ENCODE measurements at places on chromosomes 2 and 18. TPM values are rescaled to one million over a fixed set of nuclear protein-coding genes. Genes with fewer than 3 reads are reported as not detected.

Gene SOX11
- under 0.01 TPM for total RNA-seq

Gene SCYGR2
- total RNA-seq: not detected

Gene VWC2L
- not detected for total RNA-seq

Gene SFTPB
- not detected for total RNA-seq

DNA sequence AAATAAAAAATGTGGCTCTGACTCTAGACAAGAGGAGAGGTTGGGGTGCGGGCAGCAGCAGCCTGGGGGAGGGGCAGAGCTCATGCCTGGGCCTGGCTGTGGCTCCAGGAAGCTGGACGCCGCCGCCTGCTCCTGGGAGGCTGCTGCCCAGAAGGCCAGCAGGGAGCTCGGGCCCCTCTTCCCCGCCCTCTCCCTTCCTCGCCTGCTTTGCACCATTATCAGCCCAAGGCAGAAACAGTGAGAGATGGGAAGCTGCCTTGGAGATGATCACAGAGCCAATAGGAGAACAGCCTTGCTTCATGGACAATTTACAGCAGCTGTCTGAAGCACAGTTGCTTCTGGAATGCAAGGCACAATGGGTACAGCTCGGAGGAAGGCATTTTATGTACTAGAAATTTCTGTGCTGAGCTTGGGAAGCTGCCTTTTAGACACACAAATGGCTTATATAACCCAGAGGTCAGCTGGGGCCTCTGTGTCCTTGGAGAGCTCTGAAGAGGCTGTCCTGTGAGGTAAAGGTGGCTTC is 55.3 kb upstream of the AFF3 start:
- no peaks in the 10 kb centered on the region for H3K36me3 ChIP-seq
- peaks cover 3% of the 10 kb centered on the region for H3K27me3 ChIP-seq
- H3K27ac ChIP-seq: peak overlapping the region; percentile 27
- peaks cover 22% of the 10 kb centered on the region for H3K4me1 ChIP-seq
- no peak overlapping the region for H3K4me3 ChIP-seq

DNA sequence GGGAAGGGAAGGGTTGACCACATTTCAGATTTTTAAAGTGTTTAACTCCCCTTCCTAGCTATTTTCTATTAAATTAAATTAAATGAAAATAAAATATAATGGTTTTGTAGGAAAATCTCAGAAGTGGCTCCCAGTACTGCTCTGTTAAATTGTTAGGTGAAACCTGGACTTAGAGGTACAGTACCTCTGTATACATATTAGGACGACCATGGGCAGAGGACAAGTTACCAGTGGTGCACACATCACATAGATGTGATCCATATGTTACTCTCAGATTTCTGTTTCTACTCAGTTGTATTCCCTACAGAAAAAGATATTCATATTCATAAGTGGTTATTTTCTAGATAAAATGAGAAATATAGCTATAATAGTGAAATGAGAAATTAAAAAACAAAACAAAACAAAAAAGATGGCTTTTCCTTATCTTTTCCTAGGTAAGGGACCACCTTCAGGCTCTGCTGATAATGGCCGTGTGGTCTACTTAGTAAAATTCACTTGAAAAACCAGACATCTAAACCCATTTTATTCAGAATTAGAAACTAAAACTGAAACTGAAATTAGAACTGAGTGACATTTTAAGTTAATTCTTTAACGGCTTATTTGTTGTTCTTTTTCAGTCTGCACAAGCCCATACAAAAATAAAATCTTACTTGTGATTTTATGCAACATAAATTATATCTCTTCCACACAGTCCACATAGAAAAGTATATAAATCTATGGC is 832.5 kb upstream of the CHAC2 start:
- DNase-seq: no peak
- no peak overlapping the region for H3K27ac ChIP-seq
- H3K36me3 ChIP-seq: no peaks in the 10 kb centered on the region
- H3K4me1 ChIP-seq: no peaks in the 10 kb centered on the region
- no peaks in the 10 kb centered on the region for H3K27me3 ChIP-seq

- no peaks in the 10 kb centered on the region for H3K27me3 ChIP-seq
- peak; percentile 84 for DNase-seq
- H3K4me3 ChIP-seq: peak overlapping the region; percentile 56
- no peaks in the 10 kb centered on the region for H3K36me3 ChIP-seq
- H3K4me1 ChIP-seq: peaks cover 44% of the 10 kb centered on the region
Measured at GRCh38 chr2:179272406-179273192, 8.0 kb upstream of the SESTD1 start.

DNA sequence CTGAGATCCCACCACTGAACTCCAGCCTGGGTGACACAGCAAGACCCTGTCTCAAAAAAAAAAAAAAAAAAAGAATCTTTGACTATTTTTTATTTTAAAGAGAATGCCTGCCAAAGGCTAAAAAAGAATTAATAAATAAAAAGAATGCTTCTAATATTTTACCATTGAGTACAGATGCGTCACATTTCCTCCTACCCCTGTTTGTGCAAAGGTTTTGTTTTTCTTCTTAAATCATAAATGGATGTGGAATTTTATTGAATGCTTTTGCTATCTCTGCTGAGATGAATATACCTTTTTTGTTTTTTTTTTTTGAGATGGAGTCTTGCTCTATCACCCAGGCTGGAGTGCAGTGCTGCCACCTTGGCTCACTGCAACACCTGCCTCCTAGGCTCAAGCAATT is 22.8 kb downstream of the CYBRD1 start:
- H3K27me3 ChIP-seq: no peaks in the 10 kb centered on the region
- no peak overlapping the region for H3K27ac ChIP-seq
- H3K4me1 ChIP-seq: peaks cover 20% of the 10 kb centered on the region
- no peak overlapping the region for H3K4me3 ChIP-seq
- peaks cover 4% of the 10 kb centered on the region for H3K36me3 ChIP-seq
- no peak for DNase-seq

GRCh38 chr2:98935777-98936352 is at the start of gene CRACDL:
Gene CRACDL, minus strand, starts transcription at chr2:98936225. Its CDS starts 89,425 bp downstream, at chr2:98846800.
- no peaks in the 10 kb centered on the region for H3K4me1 ChIP-seq
- peak within 1 kb of the TSS; percentile 46 for H3K4me3 ChIP-seq
- no peak within 1 kb of the TSS for H3K27ac ChIP-seq
- H3K36me3 ChIP-seq: no peaks in the 10 kb centered on the region

DNA sequence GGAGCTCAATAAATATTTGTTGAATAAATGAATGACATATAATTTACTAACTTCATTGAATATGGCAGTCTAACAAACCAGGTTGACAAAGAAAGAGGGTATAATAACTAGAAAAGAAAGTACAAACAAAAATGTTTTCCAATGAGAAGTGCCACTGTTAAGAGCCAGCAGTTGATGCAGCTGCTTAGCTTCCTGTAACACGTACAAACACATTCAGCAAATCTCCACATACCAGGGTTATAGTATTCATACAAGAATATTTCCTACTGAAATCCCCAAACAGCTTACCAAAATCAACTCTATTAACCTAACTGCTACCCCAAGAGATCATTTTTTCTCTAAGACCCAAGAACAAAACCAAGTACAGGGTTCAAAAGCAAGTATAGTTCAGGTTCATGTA is 77.7 kb downstream of the THADA start:
- no peak overlapping the region for H3K4me3 ChIP-seq
- peak; percentile 18 for DNase-seq
- H3K27me3 ChIP-seq: no peaks in the 10 kb centered on the region
- no peaks in the 10 kb centered on the region for H3K36me3 ChIP-seq
- 0 out of 2 replicates have a peak overlapping the region, but pooled peaks have one; percentile 90 for H3K27ac ChIP-seq
